CD4-positive, alpha-beta T cell treated with Interleukin-4 for 4 hours (primary cell): ENCODE measurements at places on chromosomes 7 and 10.

GRCh38 chr10:127310923-127311322, 114.5 kb upstream of the INSYN2A start:
- DNase-seq = no peak

GRCh38 chr10:120575411-120575810, 118.4 kb downstream of the PLPP4 start:
- no peak for DNase-seq

GRCh38 chr10:54854389-54854788, 53.4 kb upstream of the PCDH15 start:
- no peak for DNase-seq

DNA sequence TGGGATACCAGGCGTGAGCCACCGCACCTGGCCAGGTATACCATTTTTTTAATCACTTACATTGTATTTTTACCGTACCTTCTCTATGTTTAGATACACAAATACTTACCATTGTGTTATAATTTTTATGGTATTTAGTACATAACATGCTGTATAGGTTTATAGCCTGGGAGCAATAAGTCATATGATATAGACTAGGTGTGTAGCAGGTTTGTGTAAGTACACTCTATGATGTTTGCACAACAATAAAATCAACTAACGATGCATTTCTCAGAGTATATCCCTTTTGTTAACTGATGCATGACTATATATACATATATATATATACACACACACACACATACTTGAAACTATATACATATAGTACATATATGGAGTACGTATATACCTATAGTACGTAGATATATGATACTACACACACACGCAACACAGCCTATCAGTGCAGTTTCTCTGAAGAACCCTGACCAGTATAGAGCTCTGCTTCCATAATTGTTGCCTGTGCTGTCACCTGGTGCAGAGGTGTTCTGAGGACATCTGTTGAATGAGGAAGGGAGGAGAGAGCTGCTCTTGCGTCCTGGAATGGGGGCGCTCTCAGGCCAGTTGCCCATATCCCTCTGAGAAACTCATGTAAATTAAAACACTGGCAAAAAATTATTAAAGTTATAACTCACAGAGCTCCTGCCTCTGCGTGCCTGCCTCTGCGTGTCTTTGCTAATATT, 315.3 kb downstream of the FGFR2 start:
- no peak for DNase-seq

GRCh38 chr7:75945297-75946168, 30.6 kb downstream of the POR start:
- no peak for DNase-seq

GRCh38 chr7:92460109-92460508, 12.8 kb downstream of the GATAD1 start:
- DNase-seq = no peak

- no peak for DNase-seq
Observed at GRCh38 chr10:26689399-26689798, 8.1 kb upstream of the PDSS1 start.

DNA sequence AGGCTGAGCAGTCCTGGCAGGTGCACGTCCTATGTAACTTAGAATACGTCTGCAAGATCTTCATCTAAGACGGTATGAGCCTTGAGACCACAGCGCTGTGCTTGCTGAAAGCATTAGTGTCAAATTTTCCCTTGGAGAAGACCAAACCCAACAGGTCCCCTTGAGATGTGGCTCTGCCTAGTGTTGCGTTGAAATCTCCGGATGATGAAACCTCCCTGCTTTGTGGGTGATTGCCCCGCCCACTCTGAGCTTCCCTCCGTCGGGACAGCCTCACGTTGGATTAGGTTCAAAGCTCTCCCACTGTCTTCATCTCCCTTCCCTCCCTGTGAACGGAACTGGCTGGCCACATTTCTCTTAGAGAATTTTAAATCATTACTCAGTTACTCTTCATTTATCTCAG, 102.0 kb downstream of the ADARB2 start:
- no peak for DNase-seq

- DNase-seq = no peak
Observed at GRCh38 chr7:30177186-30177585, 42.4 kb downstream of the MTURN start.

GRCh38 chr7:55970978-55971377, 6.6 kb downstream of the NIPSNAP2 start:
- DNase-seq = no peak

DNA sequence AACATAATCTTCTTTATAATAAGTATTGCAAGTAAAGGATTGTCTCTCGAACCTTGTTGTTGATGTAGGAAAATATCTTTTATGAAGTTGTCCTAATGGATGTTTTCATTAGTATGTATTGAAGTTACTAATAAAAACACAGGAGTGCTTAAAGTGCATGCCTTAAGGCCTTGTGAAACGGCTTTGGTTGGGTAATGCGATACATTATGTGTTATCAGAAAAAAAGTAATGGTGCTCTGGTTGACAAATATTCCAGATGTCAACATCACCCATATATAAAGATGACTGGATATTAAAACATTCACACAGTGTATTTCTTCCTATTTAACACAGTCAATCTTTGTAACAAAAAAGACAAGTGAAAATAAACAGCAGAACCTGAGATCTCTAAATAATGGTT, 310.7 kb downstream of the PRKG1 start:
- DNase-seq = no peak

GRCh38 chr10:110853921-110854605, 17.7 kb upstream of the PDCD4 start:
- DNase-seq = no peak

DNA sequence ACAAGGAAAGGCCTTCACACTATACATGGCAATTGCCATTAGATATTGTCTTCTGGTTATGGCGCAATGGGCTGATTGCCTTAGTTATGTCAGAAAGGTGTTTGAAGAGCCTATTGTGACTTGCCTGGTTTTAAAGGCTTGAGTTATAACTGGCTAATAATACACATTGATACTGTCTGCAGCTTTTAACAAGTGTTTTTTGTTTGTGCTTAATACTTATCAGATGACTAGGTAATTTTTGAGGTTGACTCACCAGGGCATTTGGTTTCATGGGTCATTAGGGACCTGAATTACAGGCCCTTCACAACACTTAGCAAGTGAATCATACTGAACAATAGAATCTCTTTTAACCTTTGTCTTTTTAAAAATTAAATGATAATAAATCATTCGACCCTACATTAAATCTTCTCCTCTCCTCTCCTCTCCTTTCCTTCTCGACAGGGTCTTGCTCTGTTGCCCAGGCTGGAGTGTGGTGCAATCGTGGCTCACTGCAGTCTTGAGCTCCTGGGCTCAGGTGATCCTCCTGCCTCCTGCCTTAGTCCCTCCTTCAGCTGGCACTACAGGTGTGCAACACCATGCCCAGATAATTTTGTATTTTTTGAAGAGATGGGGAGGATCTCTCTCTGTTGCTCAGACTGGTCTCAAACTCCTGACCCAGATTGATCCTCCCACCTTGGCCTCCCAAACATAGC, 196.3 kb downstream of the JCAD start:
- DNase-seq = no peak

DNA sequence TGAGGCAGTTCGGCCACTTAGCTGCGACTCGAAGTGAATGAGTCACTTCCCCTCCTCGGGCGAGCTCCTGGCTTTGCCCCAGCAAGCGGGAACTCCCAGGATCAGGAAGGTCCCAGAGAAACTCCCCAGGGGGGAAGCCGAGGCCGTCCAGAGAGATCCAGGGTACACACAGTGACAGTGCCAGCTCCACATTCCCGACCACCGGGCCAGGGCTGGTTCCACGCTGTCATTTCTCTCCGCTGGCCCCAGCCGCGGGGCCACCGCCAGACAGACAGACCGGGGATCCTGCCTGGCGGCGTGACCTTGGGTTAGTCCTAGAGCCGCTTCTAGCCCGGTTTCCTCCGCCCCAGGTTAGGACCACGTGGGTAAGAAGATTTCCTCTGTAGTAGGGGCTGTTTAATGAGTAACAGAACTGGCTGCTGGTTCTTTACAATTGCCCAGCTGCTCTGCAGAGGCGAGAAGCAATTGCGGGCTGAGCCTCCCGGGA, 463 bp upstream of the UPP1 start:
- no peak for DNase-seq

GRCh38 chr10:72260239-72260975, 13.3 kb upstream of the DDIT4 start:
- DNase-seq = peak; percentile 85

DNA sequence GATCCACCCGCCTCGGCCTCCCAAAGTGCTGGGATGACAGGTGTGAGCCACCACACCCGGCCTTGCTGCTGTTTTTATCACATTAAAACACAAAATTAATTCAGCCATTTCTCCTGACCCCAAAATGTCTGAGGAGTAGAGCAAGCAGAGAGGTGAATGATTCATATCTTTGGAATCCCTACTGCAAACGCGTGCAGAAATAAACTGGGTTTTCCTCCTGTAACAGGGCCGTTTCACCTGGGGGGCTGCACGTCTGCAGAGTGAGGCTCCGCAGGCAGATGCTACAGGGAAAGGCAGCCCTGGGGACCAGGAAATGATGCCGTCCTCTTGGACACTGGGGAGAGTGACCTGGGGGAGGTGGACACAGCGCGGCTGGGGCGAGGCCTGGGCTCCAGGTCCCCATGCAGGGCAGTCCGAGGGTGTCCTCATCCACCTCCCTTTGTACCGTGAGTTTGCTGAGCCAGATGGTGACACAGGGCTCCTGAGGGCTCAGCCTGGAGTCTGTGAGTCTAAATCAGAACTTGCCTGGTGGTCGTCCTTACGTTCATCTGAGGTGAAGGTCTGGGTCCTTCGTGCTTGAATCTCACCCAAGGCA, 41.9 kb downstream of the PDGFA start:
- no peak for DNase-seq

DNA sequence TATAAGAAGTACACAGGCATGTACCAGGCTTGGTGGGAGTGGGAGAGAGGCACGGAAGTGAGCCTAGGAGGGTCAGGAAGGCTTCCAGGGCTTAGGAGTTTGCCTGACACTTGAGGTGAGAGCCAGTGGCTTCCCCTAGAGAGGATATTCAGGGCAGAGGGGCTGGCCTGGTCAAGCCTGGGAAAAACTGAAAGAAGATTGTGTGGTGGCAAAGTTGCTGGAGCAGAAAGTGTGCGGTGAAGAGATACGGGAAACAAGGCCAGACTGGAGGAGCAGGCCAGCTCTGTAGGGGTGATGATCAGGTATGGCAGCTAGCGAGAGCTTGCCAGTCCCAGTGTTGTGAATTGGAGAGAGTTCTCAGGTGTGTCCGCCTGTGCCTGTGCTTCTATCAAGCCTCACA, 129.9 kb downstream of the CCNY start:
- no peak for DNase-seq

DNA sequence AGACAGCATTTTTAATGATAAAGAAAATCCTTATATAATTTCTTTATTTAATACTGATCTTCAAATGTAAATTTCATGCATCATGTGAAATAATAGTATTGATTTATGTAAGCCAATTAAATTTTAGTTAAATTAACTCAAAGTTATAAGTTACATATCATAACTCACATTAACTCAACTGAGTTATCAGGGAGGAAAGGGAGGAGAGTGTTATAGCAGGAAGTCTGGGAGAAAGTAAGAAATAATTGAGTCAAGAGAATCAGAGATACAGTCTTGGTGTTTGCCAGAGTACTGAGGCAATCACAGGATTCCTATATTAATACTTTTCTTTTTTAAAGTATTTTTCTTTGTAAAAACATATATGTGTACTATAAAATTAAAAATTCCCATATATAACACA, 4.0 kb downstream of the BICC1 start:
- no peak for DNase-seq

GRCh38 chr7:126778101-126778500, 474.6 kb downstream of the GRM8 start:
- DNase-seq = no peak

GRCh38 chr10:72291019-72291532, 17.4 kb downstream of the DDIT4 start:
- DNase-seq = peak; percentile 42

DNA sequence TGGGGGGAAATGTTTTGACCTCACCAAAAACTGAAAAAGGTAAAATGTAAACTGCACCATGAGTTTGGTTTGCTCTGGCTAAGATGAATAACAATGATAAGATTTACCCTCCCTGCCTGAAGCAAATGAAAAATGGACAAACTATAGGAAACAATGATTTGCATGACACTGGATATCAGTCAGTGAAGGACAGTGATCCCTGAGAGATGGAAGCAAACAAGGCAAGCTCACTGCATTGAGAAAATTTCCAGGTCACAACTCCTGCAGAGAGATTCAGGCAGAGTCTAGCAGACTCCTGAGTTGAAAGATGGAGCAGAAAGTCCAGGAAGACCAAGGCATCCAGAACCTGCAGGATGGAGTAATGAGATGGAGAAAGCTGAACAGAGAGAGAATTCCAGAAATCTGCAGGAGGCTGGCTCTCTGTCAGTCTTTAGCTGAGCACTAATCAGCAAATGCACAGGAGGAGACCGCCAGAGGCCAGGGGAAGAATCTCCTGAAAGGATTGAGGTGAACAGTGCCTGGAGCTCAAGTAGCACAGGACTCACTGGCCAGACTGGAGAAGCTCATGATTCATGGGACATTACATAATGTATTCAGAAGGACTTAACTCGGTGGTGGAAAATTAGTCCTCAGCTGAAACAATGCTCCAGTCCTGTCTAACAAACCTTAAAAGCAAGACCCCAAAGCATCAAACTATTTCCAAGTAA, 51.2 kb upstream of the PALS2 start:
- no peak for DNase-seq

DNA sequence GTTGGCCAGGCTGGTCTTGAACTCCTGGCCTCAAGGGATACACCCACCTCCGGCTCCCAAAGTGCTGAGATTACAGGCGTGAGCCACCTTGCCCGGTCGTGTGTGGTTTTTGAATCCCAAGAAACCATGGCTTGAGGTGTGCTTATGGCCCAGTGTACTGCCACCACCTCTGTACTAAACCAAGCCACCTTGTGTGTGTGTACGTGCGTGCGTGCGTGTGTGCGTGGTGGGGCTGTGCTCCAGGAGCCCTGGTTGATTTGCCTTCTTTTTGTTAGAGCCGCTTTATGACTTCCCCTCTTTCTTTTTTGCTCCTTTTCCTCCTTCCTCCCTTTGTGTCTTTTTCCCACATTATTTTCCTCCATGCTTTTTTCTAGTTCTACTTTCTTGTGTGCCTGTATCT, 121.4 kb downstream of the CAMK1D start:
- DNase-seq = no peak

GRCh38 chr10:3624367-3624766, 160.6 kb downstream of the KLF6 start:
- DNase-seq = no peak

GRCh38 chr7:120502825-120503224, 229.8 kb downstream of the KCND2 start:
- DNase-seq = no peak
